ENCODE measurements at places on chromosomes 1 and 21.

- no peak for DNase-seq
- H3K27ac ChIP-seq = no peak overlapping the region
- H3K27me3 ChIP-seq = peaks cover 79% of the 10 kb centered on the region
- no peaks in the 10 kb centered on the region for H3K36me3 ChIP-seq
- no peak overlapping the region for H3K4me3 ChIP-seq
- no peaks in the 10 kb centered on the region for H3K4me1 ChIP-seq
Observed at GRCh38 chr1:180244840-180245239, 14.8 kb downstream of the LHX4 start.

- H3K27me3 ChIP-seq = peaks cover 100% of the 10 kb centered on the region
- H3K36me3 ChIP-seq = no peaks in the 10 kb centered on the region
- no peak overlapping the region for H3K27ac ChIP-seq
Observed at GRCh38 chr1:197908716-197909220, 6.3 kb downstream of the C1orf53 start.

GRCh38 chr1:38433084-38433722, 386.6 kb upstream of the POU3F1 start:
- peaks cover 28% of the 10 kb centered on the region for H3K27me3 ChIP-seq
- no peaks in the 10 kb centered on the region for H3K36me3 ChIP-seq
- no peak overlapping the region for H3K4me3 ChIP-seq
- no peak overlapping the region for H3K27ac ChIP-seq

DNA sequence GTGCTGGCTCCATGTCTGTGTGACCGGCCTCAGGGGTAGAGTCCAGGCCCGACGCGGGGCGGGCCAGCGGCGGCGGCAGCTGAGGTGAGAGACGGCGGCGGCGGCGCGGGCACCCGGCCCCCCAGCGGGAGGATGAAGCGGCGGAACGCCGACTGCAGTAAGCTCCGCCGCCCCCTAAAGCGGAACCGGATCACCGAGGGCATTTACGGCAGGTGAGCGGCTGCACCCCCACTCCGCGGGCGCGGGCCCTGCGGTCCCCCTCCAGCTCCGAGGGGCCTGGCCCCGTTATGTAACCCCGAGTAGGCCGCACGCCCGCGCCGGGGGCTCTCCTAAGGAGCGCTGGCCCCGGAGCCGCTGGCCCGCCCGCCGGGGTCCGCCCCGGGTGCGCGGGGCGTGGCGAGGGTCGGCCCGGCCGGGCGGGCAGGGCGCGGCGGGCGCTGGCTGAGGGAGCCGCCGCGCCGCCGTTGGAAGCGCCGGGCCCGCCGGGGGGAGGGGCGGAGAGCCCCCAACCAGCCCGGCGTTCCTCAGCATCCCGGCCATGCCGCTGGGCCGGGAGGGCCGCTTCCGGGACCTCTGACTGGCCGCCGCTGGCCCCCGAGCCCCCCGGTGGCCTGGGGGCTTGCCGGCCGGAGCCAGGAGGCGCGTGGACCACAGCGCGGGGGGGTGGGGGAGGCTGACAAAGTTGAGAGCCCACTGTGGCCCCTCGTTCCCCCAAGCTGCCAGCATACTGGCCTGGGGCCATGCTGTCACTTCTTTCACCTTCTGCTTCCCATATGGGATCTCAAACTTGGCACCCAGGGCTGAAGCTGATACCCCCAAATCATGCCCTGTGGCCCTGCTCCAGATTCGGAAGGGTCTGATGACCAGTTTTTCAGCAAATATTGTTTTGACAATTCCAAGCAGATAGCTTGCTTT, 527 bp downstream of the MACO1 start:
- H3K4me1 ChIP-seq = peaks cover 53% of the 10 kb centered on the region
- H3K27me3 ChIP-seq = no peaks in the 10 kb centered on the region
- no peaks in the 10 kb centered on the region for H3K36me3 ChIP-seq
- peak overlapping the region; percentile 94 for H3K4me3 ChIP-seq
- peak; percentile 72 for DNase-seq

GRCh38 chr1:183982172-183982963, 55.2 kb downstream of the COLGALT2 start:
- DNase-seq = no peak
- no peak overlapping the region for H3K4me3 ChIP-seq
- H3K27me3 ChIP-seq = no peaks in the 10 kb centered on the region

DNA sequence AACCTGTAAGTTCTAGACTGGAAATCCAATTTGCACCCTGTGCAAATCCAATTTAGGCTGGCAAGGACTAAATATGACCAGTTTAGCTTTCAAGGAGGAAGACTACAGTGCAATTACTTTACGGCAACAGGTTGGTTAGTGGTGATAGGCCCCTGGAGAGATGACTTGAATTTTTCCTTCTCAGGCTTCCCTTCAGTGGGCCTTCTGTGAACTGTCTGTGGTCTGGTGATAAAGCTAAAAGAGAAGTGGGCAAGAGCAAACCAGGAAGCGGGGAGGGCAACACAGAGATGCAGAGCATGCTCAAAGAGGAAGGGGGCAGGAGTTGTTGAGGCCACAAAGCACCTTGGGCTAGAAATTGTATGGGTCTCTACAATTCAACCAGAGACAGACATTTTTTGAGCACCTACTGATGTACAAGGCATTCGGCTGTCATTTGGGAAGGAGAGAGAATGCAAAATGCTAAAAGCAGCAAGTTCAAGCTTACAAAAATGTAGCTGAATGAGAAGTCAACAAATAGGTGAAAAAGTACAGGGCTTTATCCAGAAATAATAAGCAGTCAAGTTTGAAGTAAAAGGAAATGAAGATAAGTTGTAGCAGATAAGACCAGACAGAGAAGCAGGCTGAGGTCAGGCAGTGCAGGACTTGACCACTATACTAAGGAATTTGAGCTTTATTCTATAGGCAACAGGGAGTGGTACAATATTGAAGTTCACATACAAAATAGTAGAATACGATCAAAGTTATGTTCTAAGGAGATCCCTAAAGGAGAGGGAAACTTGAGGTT, 23.9 kb downstream of the INPP5B start:
- H3K27ac ChIP-seq = peak overlapping the region; percentile 21
- H3K27me3 ChIP-seq = no peaks in the 10 kb centered on the region
- peaks cover 5% of the 10 kb centered on the region for H3K36me3 ChIP-seq
- DNase-seq = no peak
- no peak overlapping the region for H3K4me3 ChIP-seq

GRCh38 chr1:100719490-100719889, at the start of gene VCAM1:
VCAM1 (plus strand) TSS chr1:100719742; CDS start chr1:100719861, 119 bp downstream.
- DNase-seq = peak; percentile 15
- peaks cover 4% of the 10 kb centered on the region for H3K27me3 ChIP-seq
- no peaks in the 10 kb centered on the region for H3K36me3 ChIP-seq
- H3K4me1 ChIP-seq = peaks cover 28% of the 10 kb centered on the region

- no peaks in the 10 kb centered on the region for H3K36me3 ChIP-seq
- H3K27me3 ChIP-seq = no peaks in the 10 kb centered on the region
- DNase-seq = no peak
- no peak overlapping the region for H3K27ac ChIP-seq
- no peak overlapping the region for H3K4me3 ChIP-seq
Observed at GRCh38 chr1:219373616-219373935, 199.9 kb downstream of the LYPLAL1 start.

DNA sequence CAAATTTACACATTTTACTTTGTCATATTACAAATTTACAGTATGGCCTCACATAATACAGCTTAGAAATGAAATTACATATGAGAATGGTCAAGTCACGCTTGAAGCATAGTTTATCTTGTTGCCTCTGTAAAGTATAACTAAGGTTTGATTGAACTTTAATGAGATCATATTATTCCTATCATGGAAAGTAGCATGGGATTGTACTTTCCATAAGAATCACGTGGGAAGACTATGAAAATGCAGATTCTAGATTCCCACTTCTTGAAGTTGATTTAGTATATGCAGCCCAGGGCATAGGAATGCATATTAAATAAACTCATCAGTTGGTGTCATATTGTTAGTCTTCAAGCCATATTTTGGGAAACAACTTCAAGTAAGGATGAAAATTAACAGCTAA, 342.8 kb downstream of the NCAM2 start:
- H3K27me3 ChIP-seq = no peaks in the 10 kb centered on the region
- no peaks in the 10 kb centered on the region for H3K36me3 ChIP-seq
- no peaks in the 10 kb centered on the region for H3K4me1 ChIP-seq
- no peak for DNase-seq
- H3K4me3 ChIP-seq = no peak overlapping the region

- H3K36me3 ChIP-seq = no peaks in the 10 kb centered on the region
- no peak overlapping the region for H3K27ac ChIP-seq
- H3K4me3 ChIP-seq = no peak overlapping the region
- peaks cover 15% of the 10 kb centered on the region for H3K4me1 ChIP-seq
Observed at GRCh38 chr1:68808351-68808750, 311.5 kb upstream of the DEPDC1 start.

DNA sequence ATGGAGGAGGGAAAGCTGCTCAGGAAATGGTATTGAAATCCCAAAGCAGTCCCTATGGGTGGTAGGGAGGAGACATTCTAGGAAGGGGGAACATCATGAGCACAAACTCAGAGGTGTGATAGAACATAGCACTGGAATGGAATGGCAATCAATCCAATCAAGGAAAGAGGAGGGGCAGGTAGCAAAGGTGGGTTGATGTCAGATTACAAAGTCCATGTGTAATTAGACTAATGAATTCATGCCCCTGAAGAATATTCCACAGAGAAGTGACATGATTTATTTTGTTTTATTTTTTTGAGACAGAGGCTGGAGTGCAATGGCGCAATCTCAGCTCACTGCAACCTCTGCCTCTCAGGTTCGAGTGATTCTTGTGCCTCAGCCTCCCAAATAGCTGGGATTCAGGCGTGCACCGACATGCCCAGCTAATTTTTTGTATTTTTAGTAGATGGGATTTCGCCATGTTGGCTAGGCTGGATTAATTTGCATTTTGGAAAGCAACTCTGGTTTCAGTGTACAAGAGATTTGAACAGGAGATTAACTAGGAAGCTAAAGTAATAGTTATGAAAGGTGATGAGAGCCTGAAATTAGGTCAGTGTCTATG, 36.1 kb downstream of the DEGS1 start:
- H3K27ac ChIP-seq = peak overlapping the region; percentile 53
- peaks cover 40% of the 10 kb centered on the region for H3K4me1 ChIP-seq
- H3K36me3 ChIP-seq = no peaks in the 10 kb centered on the region
- H3K27me3 ChIP-seq = no peaks in the 10 kb centered on the region
- DNase-seq = no peak

- H3K27me3 ChIP-seq = peaks cover 26% of the 10 kb centered on the region
- no peaks in the 10 kb centered on the region for H3K4me1 ChIP-seq
- H3K36me3 ChIP-seq = peaks cover 5% of the 10 kb centered on the region
- H3K4me3 ChIP-seq = peak overlapping the region; percentile 76
- peak; percentile 61 for DNase-seq
- no peak overlapping the region for H3K27ac ChIP-seq
Observed at GRCh38 chr1:115564201-115564600, 77.6 kb upstream of the VANGL1 start.

GRCh38 chr1:202958544-202959275, 598 bp upstream of the ADIPOR1 start:
- no peak for DNase-seq
- H3K27ac ChIP-seq = no peak overlapping the region
- H3K4me1 ChIP-seq = peaks cover 33% of the 10 kb centered on the region

- H3K4me1 ChIP-seq = no peaks in the 10 kb centered on the region
- H3K4me3 ChIP-seq = no peak overlapping the region
- H3K36me3 ChIP-seq = peaks cover 5% of the 10 kb centered on the region
- no peak overlapping the region for H3K27ac ChIP-seq
- no peak for DNase-seq
- peaks cover 4% of the 10 kb centered on the region for H3K27me3 ChIP-seq
Observed at GRCh38 chr1:246308533-246309075, 198.5 kb downstream of the SMYD3 start.

DNA sequence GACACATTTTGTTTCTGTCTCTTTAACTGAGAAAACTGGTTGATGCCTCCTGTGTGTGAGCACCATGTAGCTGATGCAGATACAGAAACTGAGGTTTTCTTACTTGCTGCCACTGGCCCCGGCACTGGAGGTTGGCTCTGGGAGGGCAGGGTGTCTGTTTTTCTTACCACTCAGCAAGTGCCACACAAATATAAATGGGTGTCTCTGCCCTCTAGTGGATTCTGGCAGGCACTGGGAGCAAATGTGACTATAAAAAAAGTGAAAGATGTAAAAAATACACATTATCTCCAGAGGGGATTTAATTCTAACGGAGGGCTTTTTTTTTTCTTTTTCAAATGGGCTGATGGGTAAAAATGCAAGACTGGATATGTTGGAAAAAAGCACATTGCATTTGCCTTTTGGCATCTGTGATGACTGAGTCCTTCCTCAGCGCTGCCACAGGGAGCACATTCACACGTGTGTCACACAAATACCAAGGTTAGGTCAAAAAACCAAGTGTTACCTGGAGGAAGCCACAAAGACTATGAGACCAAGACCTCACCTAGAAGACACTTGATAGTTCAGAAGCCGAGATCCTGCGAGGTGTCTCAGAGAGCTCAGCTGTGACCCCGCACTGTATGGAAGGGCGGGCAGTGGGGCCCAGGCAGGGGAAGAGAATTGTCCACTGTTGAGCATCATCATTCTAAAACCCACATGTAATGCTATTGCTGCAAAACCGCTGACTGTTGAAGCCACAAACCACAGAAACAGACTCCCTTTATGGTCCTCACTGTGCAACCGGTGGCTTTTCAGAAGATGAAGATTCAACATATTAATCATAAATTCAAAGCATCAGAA, 18.9 kb downstream of the PGBD2 start:
- H3K27ac ChIP-seq = no peak overlapping the region
- H3K36me3 ChIP-seq = peaks cover 30% of the 10 kb centered on the region
- no peak overlapping the region for H3K4me3 ChIP-seq
- peak; percentile 30 for DNase-seq

Measured in nephron progenitor cell (in vitro differentiated cells).